Body of pancreas (tissue), 4 donors: ENCODE measurements at places on chromosomes 6 and 20. TPM values are rescaled to one million over a fixed set of nuclear protein-coding genes. Genes with fewer than 3 reads are reported as not detected.

Gene MRAP2
- total RNA-seq, result 3.6 TPM

- DNase-seq, result no peak
Observed at GRCh38 chr20:32764005-32764960, 2.1 kb downstream of the DNMT3B start.

- peak; percentile 60 for DNase-seq
Observed at GRCh38 chr6:163554663-163555062, 140.1 kb downstream of the QKI start.

DNA sequence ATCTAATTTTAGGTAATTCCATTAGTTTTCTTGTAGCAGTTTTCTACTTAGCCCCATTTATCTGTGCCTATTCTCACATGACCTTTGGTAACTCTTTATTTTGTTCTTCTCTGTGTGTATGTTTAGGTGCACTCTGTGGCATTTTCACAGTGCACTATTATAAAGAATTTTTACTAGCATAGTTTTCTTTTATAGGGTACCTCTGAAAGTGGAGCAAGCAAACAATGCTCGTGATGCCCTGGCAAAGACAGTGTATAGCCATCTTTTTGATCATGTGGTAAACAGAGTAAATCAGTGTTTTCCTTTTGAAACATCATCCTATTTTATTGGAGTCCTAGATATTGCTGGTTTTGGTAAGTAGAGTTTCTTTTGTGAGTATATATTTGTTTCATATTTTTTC lies 107.9 kb downstream of the MYO6 start:
- DNase-seq, result no peak

DNA sequence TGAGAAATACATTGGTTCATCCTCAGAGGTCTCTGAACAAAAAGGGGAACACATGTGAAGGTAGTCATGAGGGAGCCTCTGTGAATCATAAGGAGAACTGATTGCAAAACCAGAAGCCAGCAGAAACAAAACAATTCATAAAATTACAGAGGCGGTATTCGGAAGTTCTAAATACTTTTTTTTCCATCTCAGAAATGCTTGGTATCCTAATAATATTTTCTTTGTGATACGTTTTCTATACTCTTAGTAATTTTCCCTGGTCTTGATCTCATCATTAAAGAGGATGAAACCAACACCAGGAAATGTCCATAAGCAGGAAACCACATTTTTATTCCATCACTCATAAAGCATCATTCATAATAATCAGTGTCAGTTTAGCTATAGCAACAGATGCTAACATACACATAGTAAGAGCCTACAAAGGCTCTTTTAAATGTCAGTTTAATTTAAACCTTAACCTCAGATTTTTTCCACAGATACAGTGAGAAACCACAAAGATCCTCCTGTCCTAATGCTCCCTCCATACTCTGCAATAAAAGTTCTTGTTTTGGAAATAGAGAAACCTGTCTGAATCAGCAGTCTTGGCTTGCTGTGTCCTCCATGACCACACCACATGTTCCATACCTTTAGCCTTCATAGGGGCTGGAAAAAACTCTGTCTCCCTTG lies 29.2 kb downstream of the SGK1 start:
- no peak for DNase-seq

DNA sequence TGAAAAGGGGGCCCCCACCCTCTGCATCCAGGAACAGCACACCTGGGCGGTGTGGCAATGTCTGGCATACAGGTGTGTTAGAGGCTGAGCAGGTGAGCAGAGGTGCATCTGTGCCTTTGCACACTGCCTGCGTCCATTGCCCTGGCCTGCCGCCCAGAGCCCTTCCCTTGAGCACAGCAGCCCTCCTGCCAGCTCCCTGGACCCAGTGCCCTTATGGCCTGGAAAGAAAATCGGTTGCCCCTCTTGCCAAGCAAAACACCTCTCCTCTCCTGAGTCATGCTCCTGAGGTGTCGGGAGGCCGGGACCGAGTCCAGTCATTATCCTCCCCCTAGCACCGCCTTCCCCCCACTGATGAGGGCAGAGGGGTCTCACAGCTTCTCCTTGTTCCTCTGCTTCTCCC lies 259.9 kb downstream of the SMOC2 start:
- DNase-seq, result no peak

DNA sequence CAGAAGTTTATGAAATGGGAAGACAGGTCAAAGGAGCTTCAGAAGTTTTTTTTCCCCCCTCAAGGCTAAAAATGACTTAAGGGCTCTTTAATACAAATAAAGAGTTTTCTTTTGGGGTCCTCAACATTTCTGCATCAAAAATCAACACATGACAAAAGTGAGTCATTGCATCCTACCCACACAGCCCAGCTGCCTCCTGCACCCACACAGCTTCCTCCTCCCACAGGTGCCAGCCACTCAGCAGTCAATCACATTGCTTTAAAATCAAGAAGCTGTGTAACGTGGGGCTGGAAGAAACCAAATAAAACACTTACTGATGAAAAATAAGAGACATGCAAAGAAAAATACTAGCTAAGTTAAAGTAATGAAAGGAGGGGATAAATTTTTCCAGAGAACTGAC lies 68.5 kb downstream of the MAP3K5 start:
- DNase-seq, result no peak

GRCh38 chr20:25402583-25402982 lies 4.9 kb upstream of the GINS1 start:
- no peak for DNase-seq

- DNase-seq, result no peak
Observed at GRCh38 chr6:143822584-143823024, 20.5 kb upstream of the LTV1 start.

Gene AIF1
- total RNA-seq, result 2.3 TPM

DNA sequence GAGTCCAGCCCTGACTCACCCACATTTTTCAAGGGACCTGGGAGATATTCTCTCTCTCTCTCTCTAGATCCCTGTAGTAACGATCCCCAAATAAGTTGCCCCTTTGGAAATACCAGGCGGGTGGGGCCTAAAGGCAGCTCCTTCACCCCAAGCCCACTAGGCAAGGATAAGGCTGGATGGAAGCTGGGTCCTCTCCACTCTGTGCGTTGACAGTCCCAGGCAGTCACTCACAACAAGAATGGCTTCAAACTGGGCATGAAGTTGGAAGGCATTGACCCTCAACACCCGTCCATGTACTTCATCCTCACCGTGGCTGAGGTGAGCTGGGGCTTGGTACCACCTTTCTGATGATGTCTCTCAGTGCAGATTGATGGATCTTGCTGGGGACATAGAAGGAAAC lies 21.6 kb downstream of the L3MBTL1 start:
- no peak for DNase-seq

- DNase-seq, result no peak
Observed at GRCh38 chr6:42715871-42716270, 6.5 kb downstream of the PRPH2 start.

Gene SLC22A2
- not detected for total RNA-seq

DNA sequence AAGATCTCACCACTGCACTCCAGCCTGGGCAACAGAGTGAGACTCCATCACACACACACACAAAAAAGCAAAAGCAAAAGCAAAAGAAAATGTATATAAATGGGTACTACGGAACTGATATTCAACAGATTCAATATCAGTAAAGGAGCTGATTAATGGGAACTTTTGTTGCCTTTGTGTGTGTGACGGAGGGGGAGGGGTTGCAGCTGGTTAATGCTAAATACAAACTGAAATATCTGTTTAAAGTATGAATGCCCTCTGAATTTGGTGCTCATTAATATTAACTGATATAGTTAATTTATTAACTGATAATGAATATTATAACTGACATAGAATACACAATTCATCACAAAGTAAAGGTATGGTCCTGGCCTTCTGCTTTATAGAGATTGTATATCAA lies 8.4 kb downstream of the NCOA6 start:
- no peak for DNase-seq

Gene ENPP5
- 8.8 TPM for total RNA-seq

Gene GRM1
- under 0.01 TPM for total RNA-seq

DNA sequence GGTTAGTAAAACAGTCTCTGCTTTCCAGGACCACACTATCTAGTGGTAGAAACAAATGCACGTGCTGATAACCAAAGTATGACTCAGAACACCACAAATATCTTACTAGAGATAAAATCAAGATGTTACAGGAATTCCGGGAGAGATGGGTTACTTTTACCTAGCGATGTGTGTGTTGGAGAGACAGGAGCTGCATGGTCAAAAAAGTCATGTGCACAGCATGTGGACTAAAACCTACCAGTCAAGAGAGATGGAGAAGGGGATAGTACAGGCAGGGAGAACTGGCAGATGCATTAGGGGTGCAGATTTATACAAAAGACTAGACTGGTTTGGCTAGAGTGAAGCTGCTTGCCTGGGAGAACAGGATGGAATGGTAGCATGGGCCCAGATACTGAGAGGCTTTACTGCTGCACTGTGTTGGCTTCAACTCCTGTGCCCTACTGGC lies 75.3 kb upstream of the MRAP2 start:
- DNase-seq, result no peak

Gene PRPF6
- 52.1 TPM for total RNA-seq

DNA sequence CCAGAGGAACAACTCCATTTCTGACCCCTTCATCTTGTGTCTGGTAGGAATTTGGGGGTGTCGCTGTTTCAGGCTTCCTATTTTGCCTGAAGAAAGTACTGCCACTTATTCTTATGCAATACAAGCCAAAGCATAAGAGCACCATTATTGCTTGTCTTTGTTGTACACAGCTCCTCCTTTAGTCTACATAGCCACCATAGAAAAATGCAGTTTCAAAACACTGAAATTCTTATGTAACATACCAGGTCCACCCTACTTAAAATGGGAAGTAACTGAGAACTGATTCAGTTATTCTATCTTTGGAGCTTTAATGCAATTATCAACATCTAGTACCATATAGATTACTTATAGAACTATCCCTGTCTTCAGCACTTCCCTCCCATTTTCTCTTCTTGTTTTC lies 255.5 kb downstream of the ARHGAP18 start:
- DNase-seq, result no peak

DNA sequence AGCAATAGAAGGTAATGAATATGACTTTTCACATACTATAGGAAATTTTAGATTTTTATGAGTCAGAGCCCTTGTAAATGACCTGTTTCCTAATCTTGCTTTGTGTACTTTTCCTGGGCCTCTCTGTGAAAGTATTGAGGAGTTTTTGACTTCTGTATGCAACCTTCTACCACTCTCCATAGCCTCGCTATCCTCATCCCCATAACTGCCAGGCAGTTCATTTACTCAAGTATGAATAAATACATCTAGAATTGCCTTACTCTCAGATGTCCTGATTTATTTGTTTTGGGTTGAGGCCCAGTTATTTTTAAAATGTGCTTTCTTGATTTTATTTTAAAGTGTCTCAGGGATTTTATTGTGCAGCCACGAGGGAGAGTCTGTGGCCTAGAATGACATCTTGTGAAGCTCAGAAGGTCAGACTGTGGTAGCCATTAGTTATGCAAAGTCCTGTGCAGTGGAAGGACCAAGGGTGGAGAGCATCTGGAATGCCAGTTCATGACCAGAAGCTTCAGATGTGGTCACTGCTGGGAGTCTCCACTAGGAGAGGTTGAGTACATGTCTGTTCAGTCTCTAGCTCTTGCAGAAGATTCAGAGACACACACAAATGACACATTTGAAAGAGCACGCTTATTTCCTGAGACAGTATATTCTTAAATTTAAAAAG lies 346.2 kb upstream of the IMPG1 start:
- DNase-seq, result no peak

DNA sequence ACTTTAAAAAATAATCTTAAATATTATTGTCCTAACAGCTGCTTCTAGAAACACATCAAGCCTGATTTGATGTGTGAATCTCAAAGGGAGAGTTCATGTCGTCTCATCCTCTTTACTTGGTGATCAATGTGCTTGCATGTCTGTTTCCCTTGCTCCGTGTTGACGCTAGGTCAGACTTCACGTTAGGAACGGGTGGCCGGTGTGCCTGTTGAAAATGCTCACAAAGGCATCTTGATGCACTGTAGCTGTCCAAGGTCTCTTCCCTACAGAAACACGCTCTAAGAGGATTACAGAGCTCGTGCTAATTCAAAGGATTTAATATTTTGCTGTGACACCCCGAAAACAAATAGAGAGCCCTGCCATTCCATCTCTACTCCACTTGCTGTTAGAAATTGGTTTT lies 84.6 kb downstream of the ID4 start:
- no peak for DNase-seq

Gene CAGE1
- total RNA-seq, result 0.26 TPM

Gene TREML2
- not detected for total RNA-seq

DNA sequence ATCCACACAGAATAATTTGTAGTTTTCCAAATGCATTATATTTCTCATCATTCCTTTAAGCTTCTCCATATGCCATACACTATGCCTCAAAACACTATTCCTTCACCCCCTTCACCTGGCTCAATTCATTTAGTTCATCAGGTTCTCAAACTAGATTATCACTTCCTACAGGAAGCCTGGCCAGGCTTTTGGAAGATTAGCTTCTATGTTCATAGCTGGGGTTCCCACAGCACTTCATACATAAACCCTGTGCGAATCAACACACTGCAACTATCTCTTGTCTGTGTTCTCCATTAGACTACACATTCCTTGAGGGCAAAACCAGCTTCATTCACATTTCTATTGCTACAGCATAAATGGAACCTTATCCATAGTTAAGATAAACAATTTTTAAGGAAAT lies 40.5 kb upstream of the PLN start:
- DNase-seq, result no peak

DNA sequence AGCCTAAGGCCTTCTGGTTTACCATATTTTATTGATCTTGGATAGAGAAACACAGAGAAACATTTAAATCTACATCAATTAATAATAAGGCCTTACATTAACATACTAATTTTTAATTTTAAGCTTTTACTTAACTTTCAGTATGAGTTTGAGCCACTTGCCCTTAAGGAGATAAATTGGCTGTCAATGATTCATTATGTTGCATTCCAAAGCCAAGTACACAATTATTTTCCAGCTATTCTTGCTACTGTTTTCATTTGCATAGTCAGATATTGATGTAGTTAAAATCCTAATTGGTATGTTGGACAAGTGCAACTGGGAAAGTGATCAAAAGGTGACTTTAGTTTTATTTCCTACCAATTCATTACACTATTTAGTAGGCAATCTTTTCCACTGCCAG lies 58.2 kb downstream of the MOCS1 start:
- no peak for DNase-seq

DNA sequence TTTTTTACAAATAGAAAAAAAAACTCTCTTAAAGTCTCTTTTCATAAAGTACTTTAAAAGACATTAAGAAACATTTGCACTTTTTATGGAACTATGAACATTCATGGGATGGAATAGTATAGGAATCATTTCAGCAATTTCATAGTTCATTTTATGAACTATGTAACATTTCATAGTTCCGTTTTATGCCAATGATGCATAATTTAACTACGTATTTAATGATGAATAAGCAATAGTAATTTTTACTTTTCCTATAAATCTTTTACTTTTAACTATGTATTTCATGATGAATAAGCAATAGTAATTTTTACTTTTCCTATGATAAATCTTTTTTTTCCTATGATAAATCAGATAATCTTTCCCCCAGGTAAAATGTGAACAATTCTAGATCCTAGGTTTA lies 47.7 kb downstream of the FAM184A start:
- DNase-seq, result no peak

DNA sequence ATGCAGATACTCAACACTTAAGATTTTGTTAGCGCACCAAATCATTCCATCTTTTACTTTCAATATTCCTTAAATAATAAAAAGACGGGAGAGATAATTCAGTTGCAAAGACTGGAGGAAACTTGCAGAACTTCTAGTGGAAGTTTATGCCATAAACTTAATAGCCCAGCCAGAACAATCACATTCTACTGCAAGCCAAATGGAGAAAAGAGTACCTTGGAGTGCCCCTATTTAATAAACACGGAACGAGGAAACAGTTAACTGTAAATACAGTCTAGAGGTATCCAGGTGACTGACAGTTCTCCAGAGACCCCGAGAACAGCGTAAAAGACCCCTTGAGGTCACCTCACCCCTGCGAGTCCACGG lies 635 bp downstream of the SLC35B3 start:
- no peak for DNase-seq
